ENCODE measurements at places on chromosomes 11 and 22.
A peak's percentile ranks its signal among the peaks of the same experiment; 100 is the strongest.

- DNase-seq = peak; percentile 52
These were observed 2.8 kb upstream of the FADD start for GRCh38 chr11:70200212-70200844.

DNA sequence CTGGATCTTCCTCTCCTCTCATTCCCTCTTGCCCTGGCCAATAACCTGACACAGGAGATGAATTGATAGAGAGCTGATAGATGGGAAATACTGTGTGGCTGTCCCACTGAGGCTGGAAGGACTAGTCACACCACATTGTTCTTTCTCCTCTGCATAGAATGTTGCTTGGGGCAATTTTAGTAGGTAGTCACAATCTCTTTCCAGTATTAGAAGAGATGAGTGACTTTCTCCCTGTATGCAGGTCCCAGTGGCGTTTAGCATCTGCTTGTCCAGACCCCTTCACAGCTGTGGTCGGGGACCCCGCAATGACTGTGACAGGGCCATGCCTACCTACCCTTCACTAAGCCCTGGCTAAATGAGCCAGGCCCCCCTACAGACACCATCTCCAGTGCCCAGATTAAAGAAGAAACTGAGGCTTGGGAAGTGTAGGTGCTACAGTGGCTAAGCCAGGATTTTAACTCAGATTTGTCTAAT is 24.0 kb upstream of the P2RY2 start:
- no peak for DNase-seq

GRCh38 chr22:26367402-26368245 is 61.4 kb upstream of the ASPHD2 start:
- DNase-seq = peak; percentile 86

- DNase-seq = no peak
These were observed 7.4 kb upstream of the CLPB start for GRCh38 chr11:72441752-72442207.

DNA sequence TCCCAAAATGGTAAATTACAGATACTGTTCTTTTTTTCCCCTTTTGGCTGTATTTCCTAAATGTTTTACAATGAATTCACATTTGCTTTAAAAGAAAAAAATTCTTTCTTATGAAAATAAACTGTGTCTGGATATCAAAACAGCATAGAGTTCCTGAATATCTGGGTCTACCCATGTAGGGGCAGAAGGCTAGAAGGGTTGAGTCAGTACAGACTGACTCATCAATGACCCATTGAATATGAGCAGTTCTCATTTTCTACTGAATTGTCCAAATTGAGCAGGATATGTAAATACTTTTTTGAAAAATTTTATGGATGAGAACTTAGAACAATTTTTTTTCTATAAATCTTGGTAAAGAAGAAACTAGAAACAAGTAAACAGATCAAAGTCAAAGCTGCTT is 16.3 kb upstream of the C11orf87 start:
- DNase-seq = peak; percentile 87
